ENCODE measurements at places on chromosomes 3 and 15.
A peak's percentile ranks its signal among the peaks of the same experiment; 100 is the strongest.

DNA sequence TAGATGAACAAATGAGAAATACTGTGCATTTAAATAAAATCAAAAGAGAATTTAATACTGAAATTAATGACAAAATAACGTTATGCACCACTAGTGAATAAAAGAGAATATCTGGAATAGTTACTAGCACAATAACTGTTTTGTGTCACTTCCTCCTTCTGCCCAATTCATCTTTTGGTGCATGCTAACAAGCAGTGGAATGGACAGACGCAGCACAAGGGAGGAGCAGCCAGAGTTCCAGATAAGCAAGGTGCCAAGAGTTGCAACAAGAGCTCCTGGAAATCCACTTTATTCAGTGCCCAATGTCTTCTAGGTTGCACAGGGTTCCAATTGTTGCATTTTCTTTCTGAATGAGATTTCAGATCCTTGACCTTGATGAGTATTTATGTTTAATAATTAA is 66.5 kb upstream of the PLXND1 start:
- no peak for DNase-seq

- DNase-seq: peak; percentile 70
These were observed at the start of gene SFMBT1 for GRCh38 chr3:53045518-53046170. Gene SFMBT1 (minus strand): TSS chr3:53046073. CDS start chr3:52969128, 76,945 bp downstream.

DNA sequence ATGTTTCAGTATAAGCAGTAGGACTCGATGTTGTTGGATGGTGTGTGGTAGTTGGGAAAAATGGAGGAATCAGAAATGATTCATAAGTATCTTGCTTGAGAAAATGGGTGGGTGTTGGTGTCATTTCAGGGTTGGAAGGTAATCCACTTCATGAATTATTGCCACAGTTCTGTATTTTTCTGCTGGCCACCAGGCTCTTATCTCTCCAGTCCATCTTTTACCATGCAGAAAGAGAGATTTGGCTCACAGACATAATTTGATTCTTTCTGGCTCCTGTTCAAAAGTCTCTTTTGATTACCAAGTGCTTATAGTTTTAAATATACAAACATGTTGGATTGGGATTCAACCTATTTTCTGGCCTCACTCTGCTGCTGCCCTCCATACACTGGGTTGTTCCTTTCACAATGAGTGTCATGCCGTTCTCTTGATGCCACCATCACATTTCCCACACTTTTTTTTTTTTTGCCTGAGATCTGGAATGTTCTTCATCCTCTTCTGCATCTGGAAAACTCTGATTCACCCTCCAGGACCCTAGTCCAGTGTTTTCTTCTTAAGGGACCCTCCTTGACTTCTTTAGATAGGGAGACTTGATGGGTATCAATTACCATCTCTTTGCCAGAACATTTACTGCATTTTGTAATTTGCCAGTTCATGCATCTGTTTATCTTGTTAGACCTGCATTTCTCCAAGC is 69.4 kb upstream of the GAP43 start:
- DNase-seq: no peak

DNA sequence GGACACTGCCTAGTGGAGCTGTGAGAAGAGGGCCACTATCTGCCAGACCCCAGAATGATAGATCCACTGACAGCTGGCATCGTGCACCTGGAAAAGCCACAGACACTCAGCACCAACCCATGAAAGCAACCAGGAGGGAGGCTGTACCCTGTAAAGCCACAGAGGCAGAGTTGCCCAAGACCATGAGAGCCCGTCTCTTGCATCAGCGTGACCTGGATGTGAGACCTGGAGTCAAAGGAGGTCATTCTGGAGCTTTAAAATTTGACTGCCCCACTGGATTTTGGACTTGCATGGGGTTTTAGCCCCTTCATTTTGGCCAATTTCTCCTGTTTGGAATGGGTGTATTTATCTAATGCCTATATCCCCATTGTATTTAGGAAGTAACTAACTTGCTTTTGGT is 83.5 kb upstream of the P3H2 start:
- no peak for DNase-seq

DNA sequence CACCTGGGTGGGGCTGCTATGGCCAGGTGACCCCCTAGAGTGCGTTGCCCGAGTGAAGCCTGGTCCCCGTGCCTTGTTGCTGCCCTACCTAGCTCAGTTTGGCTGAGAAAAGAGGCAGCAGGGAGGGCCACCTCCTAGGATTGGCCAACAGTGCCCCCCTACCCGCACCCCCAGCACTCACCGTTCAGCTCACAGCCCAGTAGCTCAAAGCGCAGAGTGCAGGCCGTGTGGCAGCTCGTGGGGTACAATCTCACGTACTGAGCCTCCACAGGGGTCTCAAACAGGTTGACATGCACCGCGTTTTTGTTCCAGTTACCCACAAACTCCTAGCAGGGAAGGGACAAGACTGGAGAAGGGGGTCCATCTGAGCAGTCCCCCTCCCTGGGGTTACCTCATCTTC is 7.6 kb downstream of the MFGE8 start:
- no peak for DNase-seq

DNA sequence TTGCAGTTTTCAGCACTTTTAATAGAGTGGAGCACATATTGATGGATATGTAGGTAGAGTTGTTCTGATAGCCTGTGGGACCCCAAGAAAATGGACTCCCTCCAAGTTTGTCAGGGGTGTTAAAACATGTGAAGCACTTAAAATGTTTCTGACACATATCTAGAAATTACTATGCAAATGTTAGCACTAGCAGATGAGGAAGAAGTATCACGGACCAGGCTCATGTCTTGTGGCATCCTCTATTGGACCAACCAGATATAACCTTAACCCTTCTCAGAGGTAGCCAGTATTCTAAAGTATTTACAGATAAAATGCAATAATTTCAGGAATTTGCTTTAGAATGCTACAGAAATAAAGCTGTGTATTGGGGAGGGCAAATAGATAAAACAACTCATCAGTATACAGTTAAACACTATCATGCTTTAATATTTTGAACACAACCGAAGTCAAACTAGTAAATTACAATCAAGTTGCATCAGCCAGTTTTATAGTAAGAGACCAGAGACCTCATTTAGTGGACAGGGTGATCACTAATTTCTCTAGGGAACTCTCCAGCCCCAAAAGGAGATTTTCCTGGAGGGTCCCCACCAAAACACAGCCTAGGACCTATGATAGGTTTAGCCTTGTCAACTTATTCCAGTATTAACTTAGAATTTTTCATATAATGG is 57.2 kb upstream of the FBN1 start:
- DNase-seq: no peak

GRCh38 chr3:131453533-131453932 is 49.2 kb downstream of the MRPL3 start:
- no peak for DNase-seq

DNA sequence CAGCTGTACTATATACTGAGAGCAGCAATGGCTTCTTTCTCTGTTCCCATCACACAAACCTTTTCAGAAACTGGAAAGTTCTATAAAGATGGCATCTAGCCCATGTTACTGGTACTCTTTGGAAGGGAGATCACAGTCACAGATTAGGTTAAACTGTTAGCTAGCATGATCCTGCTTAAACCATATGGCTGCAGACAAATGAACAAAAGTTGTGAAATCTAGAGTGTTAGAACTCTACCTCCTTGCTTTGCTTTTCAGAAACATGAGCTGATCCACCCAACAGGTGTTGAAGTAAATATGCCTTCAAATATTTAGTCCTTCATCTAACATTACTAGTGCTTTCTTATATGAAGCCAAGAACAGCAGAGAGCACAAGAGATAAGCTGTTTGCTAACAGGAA is 102.6 kb downstream of the SNRK start:
- DNase-seq: no peak

- peak; percentile 49 for DNase-seq
These were observed 22.3 kb upstream of the SMCO1 start for GRCh38 chr3:196537319-196537984.

DNA sequence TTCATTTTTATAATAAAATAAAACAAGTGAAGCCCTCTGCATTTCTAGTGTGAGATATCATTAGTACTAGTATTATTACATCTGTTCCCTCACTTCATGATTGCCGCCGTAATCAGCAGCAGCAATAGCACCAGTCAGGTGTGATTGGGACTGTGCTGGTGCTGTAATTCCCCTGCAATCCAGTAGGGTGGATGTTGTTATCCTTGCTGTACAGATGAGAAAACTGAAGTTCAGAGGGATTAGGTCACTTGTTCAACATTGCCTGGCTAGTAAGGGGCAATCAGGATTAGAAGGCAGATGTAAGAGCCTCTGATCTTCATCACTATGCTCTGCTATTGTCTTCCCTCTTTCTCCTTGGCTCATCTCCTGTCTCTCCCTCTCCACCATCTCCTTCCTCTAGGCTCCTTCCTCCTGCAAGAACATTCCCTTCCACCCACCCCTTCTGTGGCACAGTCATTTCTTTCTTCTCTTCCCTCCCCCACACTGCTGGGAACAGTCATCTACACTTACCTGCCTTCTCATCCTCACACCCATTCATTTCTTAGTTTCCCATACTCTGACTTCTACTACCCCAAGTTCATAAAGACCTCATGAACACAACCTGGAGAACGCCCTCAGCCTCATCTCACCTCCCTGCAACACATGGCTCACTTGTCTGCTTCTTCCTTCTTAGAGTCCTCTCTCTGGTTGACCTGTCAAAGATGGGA is 29.7 kb downstream of the CRYGS start:
- no peak for DNase-seq

Data from head of caudate nucleus (tissue), 42 donors.